ENCODE measurements at places on chromosomes 4 and X.

DNA sequence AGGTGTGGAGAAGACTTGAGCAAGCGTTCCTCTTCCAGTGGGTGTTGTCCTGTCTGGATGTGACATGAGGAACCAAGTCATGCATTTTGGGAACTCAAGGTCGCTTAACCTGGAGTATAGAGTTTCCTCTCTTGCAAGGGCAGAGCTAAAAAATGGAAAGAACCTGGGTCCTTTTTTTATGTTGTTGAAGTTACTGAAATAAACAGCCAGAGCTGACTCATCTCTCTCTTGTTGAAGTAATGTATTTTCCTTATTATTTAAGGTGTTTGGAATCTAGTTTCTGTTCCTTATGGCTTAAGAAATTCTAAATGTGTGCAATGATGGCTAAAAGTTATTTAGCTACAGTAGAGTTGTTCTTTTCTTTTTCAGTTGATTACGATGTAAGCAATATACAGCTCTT lies 314.5 kb downstream of the CAMK2D start:
- no peak for DNase-seq

DNA sequence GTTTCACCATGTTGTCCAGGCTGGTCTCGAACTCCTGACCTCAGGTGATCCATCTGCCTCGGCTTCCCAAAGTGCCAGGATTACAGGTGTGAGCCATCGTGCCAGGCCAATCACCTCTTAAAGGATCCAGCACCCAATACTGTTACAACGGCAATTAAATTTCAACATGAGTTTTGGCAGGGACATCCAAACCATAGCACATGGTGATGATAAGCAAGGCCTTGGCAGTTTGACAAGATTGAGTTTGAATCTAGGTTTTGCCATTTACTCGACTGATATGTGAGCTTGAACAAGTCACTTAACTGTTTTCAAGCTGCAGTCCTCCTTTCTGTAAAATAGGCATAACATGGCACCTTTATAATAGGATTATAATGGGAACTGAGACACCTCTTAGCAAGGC lies 84.1 kb downstream of the GPR82 start:
- DNase-seq: no peak

DNA sequence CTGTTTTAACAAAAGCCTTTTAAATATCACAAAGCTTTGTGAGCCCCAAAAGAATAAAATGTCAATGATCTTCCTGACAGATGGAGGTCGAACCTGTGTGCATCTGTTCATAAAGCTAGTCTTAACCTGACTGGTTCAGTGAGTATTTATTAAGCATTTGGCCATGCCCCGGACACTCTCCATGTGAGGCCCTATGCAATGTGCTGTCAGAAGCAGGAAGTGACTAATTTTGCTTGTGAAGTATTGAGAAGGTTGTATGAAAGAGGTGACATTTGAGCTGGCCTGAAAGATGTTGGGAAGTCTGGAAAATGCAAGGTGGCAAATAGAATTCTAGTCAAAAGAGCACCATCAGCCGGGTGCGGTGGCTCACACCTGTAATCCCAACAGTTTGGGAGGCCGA lies 171.4 kb downstream of the MSL3 start:
- DNase-seq: no peak

GRCh38 chr4:61067381-61067780 lies 132.7 kb upstream of the ADGRL3 start:
- no peak for DNase-seq

DNA sequence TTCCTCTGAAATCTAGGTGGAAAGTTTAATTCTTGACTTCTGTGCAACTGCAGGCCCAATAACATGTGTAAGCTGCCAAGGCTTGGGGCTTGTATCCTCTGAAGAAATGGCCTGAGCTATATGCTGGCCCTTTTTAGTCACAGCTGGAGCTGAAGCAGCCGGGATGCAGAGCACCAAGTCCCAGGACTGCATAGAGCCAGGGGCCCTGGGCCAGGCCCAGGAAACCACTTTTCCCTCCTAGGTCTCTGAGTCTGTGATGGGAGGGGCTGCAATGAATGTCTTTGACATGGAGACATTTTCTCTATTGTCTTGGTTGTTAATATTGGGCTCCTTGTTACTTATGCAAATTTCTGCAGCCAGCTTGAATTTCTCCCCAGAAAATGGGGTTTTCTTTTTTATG lies 588.5 kb downstream of the CENPC start:
- DNase-seq: no peak

DNA sequence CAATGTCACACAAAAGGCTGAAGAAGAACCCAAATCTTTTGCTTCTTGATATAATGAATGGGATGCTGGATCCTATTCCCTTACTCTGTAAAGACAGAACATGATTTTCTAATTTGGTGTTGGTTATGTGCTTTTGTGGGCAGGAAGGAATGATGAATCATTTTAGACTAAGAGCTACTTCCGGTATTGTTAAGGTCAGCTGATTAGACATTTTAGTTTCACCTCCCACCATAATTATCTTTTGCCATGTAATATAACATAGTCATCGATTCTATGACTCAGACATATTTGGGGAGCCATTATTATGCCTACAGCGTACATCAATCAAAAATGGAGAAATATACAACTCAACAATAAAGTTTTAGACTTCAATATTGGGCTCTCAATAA lies 265.3 kb downstream of the ZNF674 start:
- no peak for DNase-seq

GRCh38 chrX:127571834-127572233 lies 480.4 kb downstream of the ACTRT1 start:
- no peak for DNase-seq

- no peak for DNase-seq
Measured at GRCh38 chr4:185693548-185694215, 118.3 kb downstream of the SORBS2 start.

- no peak for DNase-seq
Measured at GRCh38 chr4:69835766-69836165, 24.2 kb downstream of the SULT1E1 start.

DNA sequence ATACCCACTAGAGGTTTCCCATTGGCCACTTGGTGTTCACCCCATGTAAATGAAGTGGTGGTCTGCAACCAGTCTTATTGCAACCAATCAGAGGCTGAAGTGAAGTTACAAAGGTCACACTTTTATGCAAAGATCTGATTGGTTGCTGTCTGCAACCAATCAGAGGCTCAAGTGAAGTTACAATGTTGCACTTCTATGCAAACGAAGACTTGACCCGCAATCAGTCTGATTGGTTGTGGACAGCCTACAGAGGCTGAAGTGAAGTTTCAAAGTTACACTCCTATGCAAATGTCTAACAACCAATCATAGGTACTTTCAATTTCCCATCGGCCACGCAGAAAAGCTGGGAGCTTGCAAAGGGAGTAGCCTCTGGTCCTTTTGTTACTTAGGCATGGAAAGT lies 22.3 kb upstream of the XPNPEP2 start:
- no peak for DNase-seq

DNA sequence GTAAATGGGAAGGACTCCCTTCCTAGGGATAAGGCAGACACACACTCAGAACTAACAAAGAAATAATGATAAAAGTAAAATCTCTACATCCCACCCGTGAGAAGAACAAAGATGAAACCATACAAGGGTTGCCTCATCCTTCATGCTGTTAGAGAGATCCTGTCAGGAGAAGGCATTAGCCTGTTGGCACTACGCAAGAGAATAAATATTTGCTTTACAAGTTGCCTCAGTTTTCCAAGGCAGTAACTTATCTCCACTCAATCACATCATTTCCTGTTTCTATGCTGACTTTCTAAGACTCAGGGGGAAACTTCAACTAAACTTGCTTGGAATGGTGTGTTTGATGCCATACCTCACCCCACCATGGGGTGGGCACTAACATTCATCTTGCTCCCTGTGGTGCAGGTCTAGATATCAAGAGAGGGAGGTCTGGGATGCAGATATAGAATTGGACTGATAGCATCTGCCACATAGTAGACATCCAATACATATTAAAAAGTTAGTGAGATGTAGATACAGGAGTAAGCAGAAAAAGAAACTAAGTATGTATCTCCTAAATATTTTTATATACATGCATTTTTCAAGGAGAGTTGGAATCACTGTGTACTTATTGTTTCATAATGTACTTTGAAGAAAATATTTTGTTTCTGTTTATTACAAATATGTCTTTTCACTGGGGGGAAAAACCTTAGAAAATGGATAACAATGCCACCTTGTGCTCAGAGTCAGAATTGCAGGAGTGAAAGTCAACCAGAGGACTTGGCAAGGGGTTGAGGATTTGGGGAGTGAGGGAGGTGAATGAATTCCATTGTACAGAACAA lies 57.2 kb upstream of the BEX4 start:
- DNase-seq: no peak

GRCh38 chrX:41308884-41309647 lies 24.9 kb upstream of the DDX3X start:
- no peak for DNase-seq

- DNase-seq: no peak
Measured at GRCh38 chr4:535181-535923, 36.3 kb downstream of the PIGG start.

GRCh38 chr4:185634066-185634652 lies 98.9 kb upstream of the PDLIM3 start:
- DNase-seq: no peak

DNA sequence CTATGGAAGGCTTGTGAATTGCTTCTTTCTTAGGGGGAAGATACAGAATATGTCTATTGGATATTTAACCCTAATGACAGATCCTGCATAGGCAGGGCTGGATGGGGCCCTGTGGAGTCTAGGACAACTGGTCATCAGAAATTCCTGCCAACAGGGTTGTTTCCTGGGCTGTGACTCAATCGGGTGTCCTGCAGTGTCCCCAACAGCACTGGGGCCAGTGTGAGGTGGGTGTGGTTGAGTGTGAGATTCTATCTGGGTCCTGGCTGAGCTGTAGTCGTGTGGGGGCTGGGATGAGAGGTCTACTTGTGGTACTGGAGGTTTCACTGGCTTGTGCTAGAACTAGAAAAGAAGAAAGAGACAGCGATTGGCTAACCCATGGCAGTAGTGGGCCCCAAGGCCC lies 87.3 kb upstream of the WDR1 start:
- no peak for DNase-seq

DNA sequence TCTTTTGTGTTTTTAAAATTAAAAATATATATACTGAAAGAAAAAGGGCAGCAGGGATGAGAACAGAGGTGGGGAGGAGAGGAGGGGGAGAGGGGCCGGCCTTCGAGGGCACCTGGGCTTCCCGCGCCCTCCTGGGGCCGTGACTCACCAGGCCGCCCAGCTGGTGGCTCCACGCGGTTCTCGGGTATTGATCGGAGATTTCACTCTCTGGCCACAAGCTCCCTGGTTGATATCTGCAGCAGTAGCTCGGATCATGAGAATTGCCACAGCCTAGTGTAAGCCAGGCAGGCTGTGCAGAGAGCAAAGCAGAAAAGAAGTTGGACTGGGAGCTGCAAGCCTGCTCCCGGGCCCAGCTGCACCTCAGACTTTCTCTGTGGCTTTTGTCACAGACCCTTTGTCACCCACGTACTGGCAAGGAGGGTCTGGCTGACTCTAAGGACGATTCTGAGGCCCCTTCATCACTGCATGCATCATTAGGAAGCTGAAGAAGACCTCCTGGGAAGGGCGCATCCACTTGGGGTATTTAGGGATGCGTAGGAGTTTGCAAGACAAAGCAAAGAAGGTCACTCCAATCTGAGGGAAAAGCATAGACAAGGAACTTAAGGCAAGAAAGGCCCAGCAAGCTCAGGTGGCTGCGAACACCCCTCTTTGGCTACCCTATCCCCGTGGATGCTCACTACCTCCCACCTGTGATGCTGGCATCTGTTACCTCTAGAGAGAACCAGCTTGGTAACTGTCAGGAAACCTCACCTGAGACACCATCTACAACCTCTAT lies 71.7 kb downstream of the CPZ start:
- DNase-seq: no peak

- DNase-seq: no peak
Measured at GRCh38 chr4:31016322-31017061, 296.3 kb downstream of the PCDH7 start.

- DNase-seq: no peak
Measured at GRCh38 chrX:39905538-39905891, 192.2 kb downstream of the BCOR start.

- no peak for DNase-seq
Measured at GRCh38 chr4:74018771-74019170, 19.7 kb downstream of the CXCL3 start.

DNA sequence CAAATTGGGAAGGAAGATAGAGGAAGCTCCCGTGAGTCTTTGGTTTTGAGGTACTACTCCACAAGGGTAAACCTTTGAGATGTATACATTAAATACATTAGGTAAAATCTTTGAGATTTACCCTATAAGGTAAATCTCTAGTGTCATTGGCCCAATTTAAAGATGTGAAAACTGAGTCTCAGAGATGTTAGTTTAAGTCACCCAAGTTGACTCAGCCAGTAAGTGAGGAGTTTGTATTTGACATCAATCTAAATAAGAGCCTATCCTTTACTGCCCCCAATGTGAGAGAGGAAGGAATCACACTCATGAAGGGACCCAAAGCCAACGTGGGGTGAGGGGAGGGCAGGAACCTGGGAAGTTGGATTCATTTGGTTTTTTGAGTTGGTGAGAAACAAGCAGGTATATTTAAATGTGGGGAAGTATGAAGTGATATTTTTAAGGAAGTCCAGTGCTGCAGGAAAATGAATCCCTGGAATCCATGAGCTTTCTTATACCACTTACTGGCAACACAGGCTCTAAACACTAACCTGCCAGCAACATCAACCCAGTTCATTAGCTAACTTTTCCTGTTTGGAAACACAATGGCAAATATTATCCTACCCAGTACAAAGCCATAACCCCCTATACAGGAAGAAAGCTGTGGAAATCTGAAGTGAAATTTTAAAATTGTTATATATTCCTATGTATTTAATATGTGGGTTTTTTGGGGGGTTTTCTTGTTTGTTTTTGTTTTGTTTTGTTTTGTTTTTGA lies 55.3 kb downstream of the PALLD start:
- no peak for DNase-seq

Data from stimulated activated CD4-positive, alpha-beta T cell treated with anti-CD3 and anti-CD28 coated beads, Interleukin-1b, Interleukin-23, amount 100 ng/mL, for 24 hours (primary cell).